ENCODE measurements at places on chromosomes 1 and 21.

DNA sequence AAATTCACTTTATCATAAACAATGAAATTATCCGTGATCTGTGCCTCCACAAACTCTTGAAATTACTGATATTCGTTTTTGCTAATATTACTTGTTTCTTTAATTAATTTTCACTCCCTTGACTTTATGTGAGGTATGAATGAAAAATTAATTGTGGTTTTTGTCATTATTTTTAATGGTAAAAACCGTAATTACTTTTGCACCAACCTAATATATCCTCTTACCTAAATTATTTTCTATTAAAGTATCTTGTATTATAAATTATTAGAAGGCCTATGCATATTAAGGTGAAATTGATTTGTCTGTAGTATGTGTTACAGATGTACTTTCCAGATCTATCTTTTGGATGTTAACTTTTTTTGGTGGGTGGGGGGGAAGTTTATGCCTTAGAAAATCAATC is 315.9 kb downstream of the KCTD3 start:
- no peak for DNase-seq

DNA sequence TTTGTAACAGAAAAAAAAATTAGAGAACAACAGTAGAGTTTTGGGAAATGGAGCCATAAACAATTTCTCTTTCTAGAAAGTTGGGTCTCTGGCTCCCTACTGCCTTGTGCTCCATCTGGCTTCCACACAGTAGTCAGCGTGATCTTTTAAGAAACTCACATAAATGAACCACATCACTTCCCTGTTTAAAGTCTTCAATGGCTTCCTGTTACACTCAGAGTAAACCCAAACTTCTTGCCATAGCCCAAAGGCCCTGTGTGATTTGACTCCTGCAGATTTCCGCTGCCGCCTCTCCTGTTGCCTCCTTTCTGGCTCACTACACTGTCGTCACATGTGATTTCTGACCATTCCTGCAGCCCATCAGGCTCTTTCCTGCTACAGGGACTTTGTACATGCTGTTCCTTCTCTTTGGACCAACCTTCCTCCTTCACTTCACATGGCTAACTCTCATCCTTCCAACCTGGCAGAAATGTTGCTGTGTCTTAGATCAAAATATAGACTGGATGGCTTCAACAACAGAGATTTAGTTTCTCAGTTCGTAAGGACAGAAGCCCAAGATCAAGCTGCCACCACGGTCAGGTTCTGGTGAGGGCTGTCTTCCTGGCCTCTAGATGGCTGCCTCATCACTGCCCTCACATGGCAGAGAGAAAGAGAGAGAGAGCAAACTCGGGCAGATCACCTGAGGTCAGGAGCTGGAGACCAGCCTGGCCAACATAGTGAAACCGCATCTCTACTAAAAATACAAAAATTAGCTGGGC is 34.0 kb downstream of the OPRD1 start:
- no peak for DNase-seq

DNA sequence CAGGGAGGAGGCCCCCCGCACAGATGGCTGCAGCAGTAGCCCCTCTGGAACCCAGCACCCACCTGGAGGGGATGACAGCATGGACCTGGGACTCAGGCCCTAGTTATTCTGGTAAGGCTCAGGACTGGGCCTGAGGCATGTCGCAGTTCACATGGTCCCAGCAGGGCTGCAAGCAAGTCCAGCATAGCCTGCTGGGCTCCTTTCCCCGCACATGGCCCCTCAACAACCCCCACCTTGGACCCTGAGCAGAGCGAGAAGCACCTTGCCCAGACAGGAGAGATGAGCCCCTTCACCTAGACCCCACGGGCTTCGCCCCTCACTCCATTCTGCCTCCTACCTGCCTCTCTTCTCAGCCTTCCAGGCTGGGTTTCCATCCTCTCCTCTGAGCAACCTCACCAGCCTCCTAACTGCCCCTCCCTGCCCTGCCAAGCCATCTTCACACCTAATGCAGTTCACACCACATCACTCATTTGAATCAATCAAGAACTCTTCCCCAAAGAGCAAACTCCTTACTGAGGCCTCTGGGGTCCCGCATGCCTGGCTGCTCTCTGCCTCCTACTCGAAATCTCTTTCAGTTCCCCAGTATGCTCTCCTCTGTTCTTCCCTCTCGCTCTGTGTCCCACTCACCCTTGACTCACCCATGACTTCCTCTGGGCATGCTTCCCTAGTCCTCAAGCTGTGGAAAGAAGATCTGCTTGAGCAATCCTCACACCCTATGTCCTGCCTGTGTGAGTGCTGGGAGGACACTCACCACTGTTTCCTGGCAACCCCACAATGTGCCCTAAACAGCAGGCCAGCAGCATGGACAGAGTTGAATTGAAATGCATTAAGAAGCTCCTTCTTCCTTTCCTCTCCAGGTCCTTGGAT is 9.4 kb upstream of the THEMIS2 start:
- no peak for DNase-seq

GRCh38 chr1:40926441-40926840 is 53.1 kb upstream of the CTPS1 start:
- no peak for DNase-seq

DNA sequence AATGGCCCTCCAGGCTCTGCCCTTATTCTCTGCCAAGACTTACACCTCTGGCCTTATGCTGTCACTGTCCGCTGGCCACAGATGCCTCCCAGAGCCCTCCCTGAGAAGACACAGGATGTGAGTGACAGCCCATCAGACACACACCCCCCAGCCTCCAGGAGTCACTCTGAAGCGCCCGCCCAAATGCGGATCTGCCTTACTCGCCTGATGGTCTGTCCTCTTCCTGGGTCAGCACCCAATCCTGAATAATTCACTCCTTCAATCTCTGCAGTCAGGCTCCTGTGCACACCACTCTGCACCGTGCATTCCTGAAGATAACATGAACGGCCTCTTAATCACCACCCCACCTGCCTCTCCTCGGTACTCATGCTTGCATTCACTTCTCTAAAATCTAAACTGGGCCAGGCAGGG is 14.7 kb downstream of the CLSTN1 start:
- DNase-seq = no peak

DNA sequence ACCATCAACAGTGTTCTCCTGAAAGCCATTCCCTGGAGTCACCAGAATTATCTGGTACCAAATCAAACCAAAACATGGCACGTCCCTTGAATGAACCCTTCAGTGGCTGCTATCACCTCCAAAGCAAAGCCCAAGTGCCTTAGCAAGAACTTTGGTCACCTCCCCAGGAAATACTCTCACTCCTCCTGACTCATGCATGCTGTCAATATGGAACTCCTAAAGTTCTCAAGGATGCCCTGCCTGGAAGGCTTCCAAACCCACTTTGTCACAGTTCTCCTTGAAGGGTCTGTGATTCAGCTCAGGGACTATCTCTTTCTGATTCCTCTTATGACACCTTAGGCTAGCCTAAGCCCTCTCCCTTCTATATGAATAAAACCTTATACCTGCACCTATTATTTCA is 146.1 kb upstream of the RUNX1 start:
- no peak for DNase-seq

- no peak for DNase-seq
Measured at GRCh38 chr1:109615879-109616278, 3.5 kb downstream of the GNAT2 start.

DNA sequence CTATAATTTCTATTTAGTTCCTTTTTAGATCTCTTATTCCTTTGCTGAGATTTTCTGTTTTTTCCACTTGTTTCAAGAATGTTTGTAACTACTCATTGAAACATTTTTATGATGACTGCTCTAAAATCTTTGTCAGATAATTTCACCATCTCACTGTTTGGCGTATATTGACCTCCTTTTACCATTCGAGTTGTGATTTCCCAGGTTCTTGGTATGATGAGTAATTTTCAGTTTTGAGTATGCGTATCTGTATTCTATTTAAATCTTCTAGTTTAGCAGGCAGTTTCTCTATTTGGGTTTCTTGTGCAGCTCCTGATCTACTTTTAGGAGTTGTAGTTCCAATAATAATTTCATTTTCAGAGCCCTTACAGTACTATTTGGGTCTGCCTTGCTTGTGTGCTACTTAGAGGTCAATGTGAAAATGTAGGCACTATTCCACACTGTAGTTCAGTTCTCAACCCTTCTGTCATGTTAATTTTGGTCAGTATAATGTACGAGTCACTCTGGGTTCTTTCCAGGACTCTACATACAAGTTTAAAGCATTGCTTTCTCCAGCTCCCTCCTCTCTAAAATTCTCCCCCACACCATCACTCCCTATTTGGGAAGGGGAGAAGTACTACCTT is 115.5 kb downstream of the ACBD6 start:
- DNase-seq = no peak

DNA sequence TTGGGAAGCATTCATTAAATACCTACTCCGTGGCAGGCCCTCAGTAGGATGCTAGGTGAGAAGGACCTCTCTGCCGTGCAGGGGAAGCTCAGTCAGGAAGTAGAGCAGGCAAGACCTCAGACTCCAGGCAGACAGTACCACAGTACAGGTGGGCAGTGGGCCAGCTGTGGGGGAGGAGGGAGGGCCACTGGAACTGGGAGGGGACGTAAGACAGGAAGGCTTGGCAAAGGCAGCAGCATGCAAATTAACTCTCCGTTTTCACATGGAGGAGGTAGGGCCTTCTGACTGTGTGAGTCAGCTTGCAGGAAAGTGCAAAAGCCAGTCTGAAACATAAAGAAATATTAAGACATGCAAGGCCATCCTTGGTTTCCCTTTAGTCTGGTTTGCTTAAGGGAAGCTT is 157.7 kb downstream of the TRIM33 start:
- peak; percentile 83 for DNase-seq

GRCh38 chr1:103327054-103327719 is 198.3 kb upstream of the RNPC3 start:
- no peak for DNase-seq

DNA sequence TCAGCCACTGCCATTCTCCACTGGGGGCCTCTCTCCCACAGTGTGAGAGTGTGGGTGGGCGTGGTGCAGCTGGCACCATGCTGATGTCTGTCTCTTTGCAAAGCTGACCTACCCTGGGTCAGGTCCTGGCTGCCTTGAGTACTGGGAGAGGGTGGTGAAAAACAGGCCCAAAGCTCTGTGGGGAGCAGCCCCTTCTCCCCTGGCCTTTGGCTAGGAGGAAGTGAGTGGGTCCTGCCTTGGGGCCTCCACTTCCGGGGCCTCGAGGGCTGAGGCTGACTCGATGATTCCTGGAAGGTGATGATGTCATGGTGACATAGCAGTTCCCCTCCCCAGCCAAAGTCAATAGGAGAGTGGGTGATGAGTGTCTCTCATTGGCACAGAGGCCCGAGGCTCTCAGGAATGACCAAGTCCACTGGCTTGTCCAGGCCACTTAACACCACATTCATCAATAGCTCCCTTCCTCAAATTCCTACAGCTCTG is 53.0 kb downstream of the IER5 start:
- DNase-seq = no peak

DNA sequence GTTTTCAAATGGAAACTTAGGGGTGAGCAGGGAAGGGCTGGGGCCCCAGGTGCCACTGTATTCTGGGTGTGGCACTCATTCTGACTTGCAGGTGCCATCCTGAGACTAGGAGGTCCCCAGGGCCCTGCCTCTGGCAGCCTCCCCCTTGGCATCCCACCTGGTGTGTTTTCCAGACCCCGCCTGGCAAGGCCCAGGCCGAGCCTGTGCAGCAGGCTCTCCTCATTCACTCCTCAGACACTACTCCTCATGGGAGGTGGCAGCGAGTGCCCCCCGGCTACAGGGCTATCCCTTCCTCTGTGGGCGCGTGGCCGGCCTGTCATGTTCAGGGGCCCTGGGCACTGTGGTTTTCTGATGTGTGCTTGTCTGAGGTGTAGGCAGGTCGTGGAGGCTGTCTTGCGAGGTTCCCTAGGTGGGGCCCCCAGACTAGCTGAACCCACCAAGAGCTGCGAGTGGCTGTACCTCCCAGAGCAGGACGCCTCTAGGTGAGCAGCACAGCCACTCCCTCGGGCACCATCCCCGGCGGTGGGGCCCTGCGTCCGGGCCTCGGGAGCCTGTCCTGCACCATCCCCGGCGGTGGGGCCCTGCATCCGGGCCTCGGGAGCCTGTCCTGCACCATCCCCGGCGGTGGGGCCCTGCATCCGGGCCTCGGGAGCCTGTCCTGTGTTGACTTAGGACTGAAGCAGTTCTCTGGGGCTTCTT is 13.2 kb downstream of the SLX9 start:
- DNase-seq = no peak

- DNase-seq = no peak
Measured at GRCh38 chr1:241022366-241022765, 334.6 kb downstream of the RGS7 start.

DNA sequence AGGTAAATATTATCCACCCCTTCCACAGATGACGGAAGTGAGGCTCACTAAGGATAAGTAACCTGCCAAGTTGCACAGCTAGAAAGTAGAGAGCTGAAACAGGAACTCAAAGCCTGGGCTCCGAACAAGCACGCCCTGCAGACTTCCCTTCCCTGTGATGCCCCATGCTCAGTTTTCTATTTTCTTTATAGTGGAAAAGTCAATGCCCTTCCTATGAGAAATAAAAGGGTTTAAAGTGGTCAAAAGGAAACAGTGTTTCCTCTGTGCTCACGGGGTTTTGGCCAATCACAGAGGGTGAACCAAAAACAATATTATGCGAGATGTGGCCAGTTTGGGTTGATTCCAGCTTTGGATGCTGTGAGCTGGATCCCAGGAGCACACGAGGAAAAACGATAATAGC is 44.5 kb downstream of the DDR2 start:
- no peak for DNase-seq

GRCh38 chr1:244431166-244431565 is 20.5 kb downstream of the ADSS2 start:
- no peak for DNase-seq

DNA sequence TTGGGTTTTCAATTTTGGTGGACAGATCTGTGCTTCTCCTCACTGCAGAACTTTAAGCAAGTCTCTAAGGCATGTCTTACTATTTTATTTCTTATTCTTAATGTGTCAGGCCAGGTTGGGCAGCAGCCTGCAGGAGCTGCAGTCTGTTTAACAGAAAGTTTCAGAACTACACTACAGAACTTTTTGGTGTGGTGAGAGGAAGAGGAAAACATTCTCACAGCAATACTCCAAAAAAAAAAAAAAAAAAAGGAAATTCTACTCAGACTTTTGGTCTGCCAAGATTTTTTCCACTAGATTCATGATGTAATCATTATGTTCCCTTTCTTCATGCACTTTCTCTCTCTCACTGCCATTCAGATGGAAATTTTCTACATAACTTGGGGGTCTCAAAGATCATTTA is 255.2 kb downstream of the COL11A1 start:
- DNase-seq = no peak

DNA sequence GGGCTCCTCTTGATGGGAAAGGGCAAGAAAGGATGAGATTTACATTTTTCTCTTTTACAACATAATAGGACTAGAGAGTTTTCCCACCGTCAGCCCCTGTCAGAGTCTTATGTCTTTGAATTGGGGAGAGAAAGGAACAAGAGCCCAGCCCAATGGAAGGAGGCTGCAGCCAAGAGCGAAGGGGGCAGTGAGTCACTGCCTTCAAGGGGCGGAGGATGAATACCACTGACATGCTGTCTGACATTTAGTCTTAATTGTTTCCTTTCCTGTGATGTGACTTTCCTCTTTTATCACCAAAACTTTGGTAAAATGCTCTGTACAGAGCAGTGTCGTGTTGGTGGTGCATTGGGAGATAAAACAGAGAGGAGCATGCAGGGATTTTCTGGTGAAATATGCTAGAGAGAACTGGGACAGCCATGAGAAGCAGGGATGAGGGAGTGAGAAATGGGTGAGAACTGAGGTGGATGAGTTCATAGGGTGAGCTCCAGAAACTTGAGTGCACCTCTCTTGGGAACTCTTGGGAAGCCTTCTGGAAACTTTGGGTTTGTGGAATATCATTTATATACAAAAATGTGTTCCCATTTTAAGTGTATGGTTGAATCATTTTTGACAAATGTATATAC is 179.9 kb upstream of the FGGY start:
- DNase-seq = no peak

All from G401 (cell line).